Globus pallidus (tissue), 1 donor: ENCODE measurements at places on chromosomes 12 and 14.

DNA sequence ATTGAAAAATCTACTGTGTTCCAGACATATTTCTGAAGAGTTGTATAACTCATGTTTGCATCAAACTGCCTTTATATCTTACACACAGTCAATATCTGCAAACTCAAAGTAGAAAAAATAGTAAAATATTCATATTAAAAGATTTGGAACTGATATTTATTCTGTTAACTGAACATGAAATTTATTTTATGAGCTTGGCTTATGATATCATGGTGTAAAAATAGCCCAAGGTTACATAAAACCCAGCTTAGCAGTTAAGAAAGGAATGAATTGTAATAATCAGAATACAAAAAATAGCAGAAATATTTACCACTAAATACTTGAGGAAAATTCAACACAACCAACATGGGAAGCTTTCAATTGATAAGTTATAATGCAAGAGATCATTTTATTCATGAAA lies 367.9 kb downstream of the FLRT2 start:
- no peak for DNase-seq

GRCh38 chr12:124554429-124555029 lies 12.9 kb downstream of the NCOR2 start:
- DNase-seq: no peak

- DNase-seq: peak; percentile 19
Observed at GRCh38 chr12:89160716-89161123, 191.6 kb downstream of the DUSP6 start.

- no peak for DNase-seq
Observed at GRCh38 chr12:119594399-119594730, 791 bp downstream of the TMEM233 start.

DNA sequence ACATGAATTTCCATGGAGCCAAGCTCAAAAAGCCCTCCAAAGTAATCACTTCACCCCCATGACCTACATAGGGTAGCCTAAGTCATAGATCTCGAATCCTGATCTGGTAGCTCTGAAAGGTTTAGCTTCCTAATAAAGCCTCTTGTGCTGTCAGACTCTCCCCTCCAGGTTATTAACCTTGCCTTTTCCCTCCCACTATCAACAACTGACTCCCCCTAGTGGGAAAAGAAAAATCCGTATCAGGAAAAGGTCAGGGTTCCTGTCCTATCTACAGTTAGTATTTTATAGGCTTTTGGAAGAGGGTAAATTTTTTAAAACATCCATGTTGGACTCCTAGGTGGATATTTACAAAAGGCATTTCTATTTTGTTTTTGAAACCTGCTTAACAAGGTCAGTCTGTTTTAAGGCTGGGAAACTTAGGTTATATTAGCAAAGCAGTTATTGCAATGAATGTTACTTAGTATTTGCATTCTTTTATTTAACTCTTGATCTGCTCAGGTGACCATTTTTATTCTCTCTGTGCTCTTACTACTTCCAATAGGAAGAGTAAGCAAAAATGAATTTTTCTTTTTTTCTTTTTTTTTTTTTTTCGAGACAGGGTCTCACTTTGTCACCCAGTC lies 8.0 kb downstream of the YY1 start:
- DNase-seq: peak; percentile 34

DNA sequence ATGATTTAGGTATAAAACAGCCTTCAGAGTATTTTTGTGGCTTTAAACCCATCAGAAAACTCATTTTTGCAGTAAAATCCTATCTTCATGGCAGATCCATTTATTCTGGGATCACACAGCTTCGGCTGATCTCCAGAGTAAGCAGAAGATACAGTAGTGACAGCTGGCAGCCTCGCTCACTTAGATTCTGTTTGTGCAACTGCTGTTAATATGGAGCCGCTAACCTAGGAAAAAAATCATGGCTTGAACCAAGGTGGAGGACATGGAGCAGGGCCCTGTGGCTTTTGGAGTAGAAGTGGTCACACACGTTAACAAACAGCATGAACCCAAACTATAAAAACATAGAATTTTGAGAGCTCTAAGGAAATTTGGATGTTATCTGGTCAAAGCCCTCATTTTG lies 137.2 kb upstream of the ARHGAP5 start:
- DNase-seq: no peak

GRCh38 chr12:104802208-104802607 lies 155.9 kb downstream of the SLC41A2 start:
- no peak for DNase-seq

DNA sequence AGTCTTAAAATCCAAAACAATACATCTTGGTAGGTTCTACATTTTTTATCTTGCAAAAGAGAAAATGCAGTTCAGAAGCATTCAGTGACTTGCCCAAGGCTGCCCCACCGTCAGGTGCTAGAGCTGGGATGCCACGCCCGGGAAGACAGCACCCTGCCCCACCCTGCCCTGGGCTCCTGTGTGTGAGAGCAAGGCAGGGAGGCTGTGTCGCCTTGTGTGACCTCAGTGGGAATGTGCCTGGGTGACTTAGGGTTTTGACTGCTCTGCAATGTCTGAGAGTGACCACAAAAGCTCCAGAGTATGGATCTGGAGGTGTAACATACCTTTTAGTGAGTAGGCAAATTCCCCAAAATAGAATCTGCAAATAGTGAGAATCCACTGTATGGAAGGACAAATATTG lies 60.0 kb downstream of the AACS start:
- DNase-seq: no peak

GRCh38 chr12:131747276-131748177 lies 36.6 kb downstream of the SFSWAP start:
- no peak for DNase-seq

- no peak for DNase-seq
Observed at GRCh38 chr14:50334211-50334610, 22.1 kb downstream of the DMAC2L start.

DNA sequence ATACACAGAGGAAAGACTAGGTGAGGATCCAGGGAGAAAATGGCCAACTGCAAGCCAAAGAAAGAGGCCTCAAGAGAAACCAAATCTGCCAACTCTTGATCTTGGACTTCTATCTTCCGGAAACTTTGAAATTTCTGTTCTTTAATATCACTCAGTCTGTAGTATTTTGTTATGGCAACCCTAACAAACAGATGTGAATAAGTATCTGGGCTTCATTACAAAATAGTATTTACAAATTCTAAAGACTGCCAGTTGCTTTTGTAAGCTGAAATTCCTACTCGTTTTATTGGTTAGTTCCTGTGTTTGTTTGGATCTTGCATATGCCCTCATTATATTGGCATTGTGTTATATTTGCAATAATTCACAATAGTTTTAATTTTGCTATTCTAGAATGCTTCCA lies 143.2 kb upstream of the USP15 start:
- DNase-seq: no peak

DNA sequence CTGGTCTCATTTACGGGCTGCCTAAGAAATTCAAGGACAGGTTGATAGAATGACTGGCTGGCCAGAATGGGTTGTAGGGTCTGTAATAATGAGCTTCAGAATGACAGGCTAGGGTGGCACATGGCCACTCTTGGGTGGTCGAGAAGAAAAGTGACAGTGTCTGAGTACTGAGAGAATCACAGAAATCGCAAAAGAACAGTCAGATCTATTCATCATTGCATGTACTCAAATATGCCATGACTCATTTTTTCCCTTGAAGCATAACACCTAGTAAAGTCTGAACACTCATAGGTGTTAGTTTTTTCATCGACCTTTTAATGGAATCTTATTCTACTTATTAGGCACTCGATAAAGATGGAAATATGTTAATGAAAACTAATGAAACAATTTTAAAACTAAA lies 37.8 kb upstream of the SEL1L start:
- no peak for DNase-seq

- DNase-seq: no peak
Observed at GRCh38 chr12:26846416-26846815, 13.4 kb upstream of the ITPR2 start.

DNA sequence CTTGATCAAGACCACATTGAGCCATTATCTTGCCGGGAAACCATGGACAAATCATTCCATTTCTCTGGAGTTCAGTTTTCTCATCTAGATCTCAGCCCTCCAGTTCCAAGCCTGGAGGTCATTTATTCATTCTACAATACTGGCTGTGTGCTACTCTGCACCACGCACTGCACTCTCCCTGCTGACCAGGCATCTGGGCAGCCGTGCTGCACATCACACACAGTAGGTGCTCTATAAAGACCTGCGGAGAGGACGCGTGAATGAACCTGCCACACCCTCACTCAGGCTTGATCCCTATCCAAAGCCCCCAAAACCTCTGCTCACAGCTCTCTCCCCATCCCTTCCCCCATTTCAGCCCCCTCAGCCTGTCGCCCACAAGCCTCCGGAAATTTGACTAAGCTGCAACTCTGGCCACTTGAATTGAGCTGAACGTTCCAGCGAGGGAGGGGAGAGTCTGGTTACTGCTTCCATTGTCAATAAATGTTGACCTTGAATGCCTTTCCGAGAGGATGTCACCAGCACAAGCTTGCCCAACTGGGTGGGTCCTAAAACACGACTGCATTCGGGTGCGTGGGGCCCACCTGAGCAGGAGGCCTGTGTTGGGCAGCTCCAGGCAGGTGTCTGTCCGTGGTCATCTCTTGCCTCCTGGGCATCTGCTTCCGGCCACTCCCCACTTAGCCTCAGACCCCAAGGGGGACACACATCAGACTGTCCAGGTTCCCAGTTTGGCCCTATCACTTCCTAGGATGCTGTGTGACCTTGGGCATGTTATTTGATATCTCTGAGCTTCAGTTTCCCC lies 17.8 kb downstream of the FAIM2 start:
- DNase-seq: no peak

DNA sequence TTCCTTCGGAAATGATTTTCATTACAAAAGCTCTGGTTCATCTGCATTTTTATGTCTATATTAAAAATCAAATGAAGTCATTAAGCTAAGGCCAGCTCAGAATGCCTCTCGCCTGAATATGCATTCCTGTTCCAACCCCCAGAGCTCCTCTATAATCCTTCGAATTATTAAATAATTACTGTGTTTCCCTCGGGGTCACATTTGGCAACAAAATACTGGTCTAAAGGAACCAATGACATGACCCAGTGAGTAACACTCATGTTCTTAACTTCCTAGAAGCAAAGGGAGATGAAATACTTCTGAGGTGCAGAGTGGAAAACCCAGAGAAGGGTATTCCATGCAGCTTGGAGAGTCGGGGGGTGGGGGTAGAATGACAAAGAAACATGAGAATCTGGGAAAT lies 68.3 kb downstream of the FOXN3 start:
- no peak for DNase-seq
